Glutamatergic neuron (in vitro differentiated cells): ENCODE measurements at places on chromosomes 13 and 19.

DNA sequence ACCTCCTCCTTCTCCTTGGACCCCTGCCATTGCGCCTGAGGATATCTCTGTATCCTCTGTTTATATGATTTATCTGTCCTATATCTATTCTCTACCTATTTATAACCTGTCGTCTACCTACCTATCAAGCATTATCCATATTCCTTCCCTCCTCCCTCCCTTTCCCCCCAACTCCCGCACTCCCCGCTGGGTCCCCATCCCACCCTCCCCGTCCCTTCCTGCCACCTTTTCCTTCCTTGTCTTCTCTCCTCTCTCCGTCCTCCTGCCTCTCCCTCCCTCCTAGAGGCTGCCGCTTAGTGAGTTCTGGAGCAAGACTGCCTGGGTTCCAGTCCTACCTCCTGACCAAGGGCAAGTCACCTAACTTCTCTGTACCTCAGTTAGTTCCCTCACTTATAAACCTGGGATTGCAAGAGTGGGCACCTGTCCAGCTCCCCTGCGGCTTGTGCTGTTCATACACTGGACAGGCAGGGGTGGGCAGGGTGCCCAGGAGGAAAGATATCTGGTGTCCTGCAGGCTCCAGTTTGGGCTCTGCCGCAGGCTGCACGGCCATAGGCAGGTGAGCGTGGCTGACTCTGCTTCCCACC lies 16.1 kb downstream of the TTYH1 start:
- DNase-seq, result no peak

DNA sequence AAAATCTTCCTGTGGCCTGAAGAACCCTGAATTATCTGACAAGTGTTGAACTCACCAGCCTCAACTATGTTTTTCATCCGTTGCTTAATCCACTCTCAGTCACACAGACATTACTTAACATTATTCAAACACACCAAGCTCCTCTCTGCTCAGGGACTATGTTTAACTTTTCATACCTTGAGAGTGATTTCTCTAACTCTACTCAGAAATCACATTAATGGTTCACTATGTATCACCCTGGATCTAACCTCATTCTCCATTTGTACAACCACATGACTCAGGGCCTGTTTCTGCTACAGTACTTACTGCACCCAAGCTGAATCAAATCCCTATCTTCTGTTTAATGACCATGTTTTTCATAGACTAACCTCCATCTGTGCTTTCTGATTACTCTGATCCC lies 553.7 kb upstream of the PRR20A start:
- DNase-seq, result no peak

DNA sequence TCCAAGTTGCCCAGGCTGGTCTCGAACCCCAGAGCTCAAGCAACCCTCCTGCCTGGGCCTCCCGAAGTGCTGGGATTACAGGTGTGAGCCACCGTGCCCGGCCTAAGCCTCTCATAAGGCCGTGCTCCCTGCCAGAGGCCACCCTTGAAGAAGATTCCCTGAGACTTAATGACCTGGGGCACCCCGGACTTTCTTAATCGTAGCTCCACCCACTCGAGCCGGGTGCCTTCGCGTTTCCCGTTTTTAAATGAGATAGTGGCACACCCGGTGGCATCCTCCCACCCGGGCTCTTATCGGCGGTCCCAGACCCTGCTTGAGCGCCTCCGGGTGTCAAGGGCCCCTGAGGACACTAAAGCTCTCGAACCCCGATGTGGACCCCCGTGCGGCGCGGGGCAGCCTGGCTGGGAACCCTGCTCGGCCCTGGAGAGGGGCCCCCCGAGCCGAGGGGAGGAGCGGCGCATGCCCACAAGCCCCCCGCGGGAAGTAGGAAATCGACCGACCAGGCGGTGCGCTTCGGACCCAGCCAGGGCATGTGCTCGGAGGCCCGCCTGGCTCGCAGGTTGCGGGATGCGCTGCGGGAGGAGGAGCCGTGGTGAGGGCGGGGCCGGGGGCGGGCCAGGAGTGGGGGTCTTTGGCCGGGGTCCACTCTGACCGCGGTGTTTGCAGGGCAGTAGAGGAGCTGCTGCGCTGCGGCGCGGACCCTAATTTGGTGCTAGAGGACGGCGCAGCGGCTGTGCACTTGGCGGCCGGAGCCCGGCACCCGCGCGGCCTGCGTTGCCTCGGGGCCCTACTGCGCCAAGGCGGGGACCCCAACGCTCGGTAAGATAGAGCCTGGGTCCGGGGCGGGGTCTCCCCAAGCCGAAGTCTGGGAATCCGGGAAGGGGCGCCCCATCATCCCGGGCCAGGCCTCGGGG lies at the start of gene ANKLE1:
TSS of gene ANKLE1 (plus strand) at position 511 of the 914 bp plus-strand sequence. CDS start at position 531, 20 bp downstream.
- DNase-seq, result peak; percentile 78

- no peak for DNase-seq
Observed at GRCh38 chr13:75356421-75356820, 125.5 kb downstream of the TBC1D4 start.

GRCh38 chr13:85616275-85616674 lies 182.9 kb downstream of the SLITRK6 start:
- no peak for DNase-seq
